A673 (cell line): ENCODE measurements at places on chromosomes 3 and 15.

DNA sequence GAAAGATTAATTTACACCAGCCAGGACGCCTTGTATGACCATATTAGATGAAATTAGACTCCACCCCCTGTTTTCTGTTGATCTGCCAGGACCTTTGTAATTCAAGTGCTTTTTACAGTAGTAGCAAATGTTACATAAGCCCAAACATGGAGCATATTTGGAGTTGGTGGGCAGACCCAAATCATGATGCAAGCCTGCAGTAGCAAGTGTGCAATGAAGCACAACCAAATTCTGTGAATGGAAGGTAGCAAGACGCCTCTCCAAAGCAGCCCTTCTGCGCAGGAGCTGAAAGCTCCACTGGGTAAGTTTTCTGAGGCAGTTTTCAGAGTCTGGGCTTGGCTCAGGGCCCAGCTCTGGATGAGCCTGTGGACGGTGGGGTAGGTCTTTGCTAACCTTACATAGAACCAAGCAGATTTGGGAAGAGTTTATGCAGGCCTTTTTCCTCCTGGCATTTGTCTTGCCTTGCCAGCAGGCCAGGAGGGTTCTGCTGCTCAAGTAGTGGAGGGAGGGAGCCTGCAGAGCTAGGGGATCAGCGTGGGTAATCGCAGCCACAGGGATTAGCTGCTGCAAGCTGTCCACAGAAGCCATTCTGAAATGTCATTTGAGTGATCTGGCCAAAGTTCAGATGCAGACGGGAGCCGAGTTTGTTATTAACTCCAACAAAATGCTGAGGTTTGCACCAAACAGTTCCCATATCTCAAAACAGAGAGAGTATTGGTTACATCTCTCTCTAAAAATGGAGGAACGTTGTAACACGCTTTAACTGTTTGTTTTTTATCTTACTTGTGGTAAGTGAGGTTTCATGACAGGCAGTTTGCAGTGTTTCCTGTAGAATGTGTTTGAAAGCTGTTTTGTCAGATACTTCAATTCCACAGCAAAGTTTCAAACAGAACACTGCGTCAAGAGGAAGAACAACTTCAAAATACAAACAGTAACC, 55.4 kb downstream of the PSMD6 start:
- no peak for DNase-seq

DNA sequence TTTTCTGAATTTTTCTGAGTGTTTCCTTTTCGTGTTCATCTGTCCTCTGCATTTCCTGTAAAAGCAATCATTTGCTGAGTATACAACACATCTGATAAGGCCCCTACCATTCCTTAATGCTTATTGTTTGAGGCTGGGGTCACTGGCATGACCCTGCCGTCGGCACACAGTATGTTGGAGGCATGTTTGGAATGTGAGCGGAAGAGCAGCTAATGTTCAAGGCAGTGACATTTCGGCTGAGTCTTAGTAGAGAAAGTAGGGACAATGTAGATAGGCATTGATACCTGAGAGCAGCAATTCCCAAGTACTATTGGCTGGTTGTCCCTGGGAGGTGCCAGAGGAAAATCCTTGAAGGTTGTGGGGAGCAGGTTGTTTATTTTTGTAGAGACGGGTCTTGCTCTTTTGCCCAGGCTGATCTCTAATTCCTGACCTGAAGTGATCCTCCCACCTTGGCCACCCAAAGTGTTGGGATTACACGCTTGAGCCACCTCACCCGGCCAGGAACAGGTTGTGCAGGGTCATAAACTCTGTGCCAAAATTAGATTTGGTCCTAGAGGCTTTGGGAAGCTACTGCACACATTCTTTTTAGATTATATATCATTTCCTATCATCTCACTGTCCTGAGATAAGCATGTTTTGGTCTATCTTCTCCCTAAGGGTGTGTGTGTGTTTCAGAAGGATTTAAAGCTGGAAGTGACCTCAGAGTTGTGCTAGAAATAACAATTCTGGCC, 13.5 kb downstream of the PTPN23 start:
- no peak for DNase-seq

DNA sequence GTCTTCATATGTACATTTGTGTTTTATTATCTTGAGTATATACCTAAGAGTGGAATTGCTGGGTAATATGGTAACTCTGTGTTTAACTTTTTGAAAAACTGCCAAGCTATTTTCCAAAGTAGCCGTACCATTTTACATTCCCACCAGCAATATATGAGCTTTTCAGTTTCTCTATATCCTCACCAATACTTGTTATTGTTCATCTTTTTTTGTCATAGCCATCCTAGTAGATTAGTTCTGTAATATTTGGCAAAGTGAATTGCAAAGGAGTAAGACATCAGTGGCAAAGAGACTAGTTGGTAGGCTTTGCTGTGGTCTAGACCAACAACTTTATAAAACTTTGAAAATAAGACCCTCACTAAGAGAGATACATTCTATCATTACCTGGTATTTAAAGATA, 21.4 kb downstream of the OXSR1 start:
- no peak for DNase-seq

DNA sequence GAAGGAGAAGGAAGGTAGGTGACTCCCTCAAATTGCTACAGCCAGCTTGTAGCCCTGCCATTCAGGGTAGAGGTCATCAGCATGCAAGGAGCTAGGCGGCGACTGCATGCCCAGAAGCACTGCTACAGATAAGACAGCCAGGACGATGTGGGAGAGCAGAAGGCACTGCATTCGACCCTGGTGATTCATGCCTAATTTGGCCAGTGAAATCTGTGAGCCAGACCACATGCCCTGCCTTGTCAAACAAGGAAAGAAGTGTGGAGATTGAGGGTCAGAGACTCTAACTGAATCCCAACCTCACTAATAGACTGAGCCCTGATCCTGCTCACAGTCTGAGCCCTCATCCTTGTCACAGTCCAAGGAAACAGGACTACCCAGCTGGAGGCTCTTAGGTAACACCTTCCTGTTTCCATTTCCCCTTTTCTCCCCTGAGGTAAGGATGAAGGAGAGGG, 86.6 kb downstream of the LINGO1 start:
- DNase-seq = no peak

- DNase-seq = peak; percentile 21
Measured at GRCh38 chr3:143750841-143751240, 97.4 kb downstream of the SLC9A9 start.

GRCh38 chr15:37339856-37340255, 239.5 kb upstream of the MEIS2 start:
- DNase-seq = no peak

GRCh38 chr3:137946356-137946973, 63.5 kb upstream of the CLDN18 start:
- DNase-seq = peak; percentile 80

- peak; percentile 48 for DNase-seq
Measured at GRCh38 chr3:189862385-189862998, 231.3 kb downstream of the TP63 start.

DNA sequence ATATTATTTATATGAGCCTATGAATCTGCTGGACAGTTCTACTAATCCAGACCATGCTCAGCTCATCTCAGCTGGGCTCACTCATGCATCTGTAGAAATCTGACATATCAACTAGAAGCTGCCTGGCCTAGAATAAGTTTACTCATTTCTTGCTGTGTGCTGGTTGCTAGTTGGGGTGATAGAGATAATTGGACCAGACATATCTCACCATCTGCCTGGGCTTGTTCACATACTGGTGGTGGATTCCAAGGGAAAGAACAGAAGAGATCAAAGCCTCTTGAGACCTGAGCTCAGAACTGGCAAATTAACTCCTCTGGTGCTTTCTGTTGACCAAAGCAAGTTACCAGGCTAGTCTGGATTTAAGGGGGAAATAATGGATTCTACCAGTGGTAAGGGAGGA, 109.1 kb downstream of the NSUN3 start:
- no peak for DNase-seq

DNA sequence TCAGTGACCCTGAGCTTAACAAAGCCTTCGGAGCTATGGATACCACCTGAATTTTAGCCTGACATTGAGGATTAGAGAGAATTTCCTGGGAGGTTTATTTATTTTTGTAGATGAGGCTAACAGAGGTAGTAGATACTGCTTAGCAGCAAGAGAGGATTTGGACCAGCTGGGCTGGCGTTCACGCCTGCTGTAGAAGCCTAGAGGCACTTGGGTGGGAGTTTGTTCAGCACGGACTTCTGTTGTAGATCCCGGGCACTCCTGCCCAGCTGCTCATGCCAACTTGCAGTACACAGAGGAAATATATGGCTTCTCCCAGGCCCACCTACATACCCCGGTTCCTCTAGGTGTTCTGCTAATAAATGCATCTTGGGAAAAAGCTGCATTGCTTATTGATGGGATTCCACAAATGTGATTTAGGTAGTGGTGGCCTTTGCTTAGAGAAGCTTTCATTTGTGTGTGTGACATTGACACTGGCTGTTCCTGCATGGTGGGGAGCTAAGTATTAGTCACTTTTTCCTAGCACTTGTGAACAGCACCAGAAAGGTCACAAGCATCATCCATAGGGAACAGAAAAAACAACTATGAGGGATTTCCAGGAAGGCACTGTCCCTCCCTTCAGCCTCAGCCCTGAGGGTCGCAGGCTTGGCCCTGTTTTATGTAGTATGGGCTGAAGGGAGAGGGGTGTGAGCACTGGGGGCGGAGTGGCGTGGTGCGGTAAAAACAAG, 324.8 kb upstream of the LRRFIP2 start:
- no peak for DNase-seq

- peak; percentile 60 for DNase-seq
Measured at GRCh38 chr3:124858275-124858674, 28.9 kb downstream of the ITGB5 start.

GRCh38 chr3:195008816-195009215, 262.1 kb downstream of the XXYLT1 start:
- no peak for DNase-seq

DNA sequence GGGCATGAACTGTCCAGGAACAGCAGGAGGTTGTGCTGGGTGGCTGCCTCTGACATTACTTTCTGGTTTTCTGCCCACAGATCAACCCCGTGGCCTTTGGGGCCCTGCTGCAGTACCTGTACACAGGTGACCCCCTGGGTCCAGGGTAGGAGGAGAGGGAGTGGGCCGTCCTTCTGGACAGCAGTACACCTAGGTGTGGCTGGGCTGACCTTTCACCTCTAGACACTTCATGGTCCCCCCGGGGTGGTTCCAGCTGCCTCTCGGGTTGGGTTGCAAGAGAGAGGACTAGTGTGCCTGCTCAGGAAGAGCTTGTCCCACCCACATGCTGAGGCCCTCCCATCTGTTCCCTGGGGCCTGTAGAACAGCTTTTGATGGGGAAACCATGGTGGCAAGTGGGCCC, 3.7 kb downstream of the ABTB1 start:
- no peak for DNase-seq

DNA sequence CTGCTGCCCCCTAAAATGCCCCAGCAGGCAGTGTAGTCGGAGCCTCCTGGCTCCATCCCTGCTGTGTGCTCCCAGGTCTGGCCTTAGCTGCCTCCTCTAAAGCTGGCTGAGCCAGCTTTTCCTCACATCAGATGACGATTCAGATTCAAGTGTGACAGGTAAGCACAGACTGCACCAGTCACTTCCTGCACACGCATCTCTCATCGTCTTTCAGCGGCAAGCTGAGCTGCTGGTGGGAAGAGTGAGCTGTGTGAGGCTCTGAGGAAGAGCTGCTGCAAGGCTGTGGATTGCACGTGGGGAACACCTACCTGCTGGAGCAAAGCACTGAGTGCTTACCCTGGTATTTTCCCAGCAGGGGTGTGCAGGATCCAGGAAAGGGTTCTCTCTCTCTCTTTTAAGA, 88.4 kb upstream of the RPL32 start:
- DNase-seq = no peak

DNA sequence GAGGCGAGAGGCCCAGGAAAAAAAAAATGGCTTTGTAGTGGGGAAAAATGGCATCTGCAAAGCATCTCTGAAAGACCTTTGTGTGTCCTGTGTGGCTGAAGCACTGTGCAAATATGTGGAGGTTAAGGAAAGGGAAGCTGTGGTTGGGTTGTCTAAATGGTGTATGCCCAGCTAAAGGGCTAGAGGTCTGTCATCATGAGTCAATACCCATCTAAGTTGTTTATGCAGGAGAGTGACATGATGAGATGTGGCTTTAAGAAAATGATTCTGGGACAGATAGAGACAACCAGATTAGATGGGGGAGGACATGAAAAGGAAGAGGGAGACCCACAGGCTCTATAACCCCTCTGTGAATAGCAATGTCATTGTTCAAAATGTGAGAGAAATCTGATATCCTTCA, 280.7 kb downstream of the MFSD1 start:
- DNase-seq = no peak

- no peak for DNase-seq
Measured at GRCh38 chr15:59491062-59491461, 53.1 kb downstream of the FAM81A start.

DNA sequence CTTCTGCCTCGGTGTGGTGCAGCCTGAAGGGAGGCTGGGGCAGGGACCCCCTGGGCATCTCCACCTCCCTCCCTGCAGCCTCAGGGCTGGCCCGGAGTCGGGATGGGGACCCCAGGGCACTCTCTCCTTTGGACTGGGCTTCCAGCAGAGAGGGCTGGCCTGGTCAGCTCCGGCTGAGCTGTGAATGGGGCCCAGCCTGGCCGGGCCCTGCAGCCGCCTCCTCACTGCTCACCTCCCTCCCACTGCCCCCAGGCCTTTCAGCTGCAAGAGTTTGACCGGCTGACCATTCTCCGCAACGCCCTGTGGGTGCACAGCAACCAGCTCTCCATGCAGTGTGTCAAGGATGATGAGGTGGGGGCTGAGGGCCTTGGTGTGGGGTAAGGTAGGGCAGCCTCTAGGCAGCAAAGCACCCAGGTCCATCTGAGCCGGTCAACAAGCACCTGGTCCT, 36.0 kb downstream of the PSTPIP1 start:
- DNase-seq = no peak

DNA sequence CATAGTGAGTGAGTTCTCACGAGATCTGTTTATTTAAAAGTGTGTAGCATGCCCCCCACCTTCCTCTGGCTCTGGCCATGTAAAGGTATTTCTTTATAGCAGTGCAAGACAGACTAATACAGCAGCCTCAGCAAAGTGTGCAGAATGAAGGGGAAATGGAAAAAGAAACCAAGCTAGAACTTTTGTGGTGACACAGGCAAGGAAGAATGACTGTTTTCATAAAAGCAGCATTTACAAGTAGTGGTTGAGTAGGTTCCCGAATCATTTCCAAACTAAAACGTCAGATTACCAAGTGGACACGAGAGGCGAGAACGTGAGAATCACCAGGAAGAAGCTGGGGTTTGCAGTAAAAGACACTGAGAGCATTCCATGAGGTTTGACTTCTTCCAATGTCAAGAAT, 100.2 kb upstream of the AKAP13 start:
- DNase-seq = no peak
